ENCODE measurements at places on chromosomes 3 and 15.

- no peak for DNase-seq
These were observed 25.3 kb downstream of the ZNF106 start for GRCh38 chr15:42465520-42466259.

- DNase-seq = no peak
These were observed 17.9 kb upstream of the NMNAT3 start for GRCh38 chr3:139695426-139696313.

DNA sequence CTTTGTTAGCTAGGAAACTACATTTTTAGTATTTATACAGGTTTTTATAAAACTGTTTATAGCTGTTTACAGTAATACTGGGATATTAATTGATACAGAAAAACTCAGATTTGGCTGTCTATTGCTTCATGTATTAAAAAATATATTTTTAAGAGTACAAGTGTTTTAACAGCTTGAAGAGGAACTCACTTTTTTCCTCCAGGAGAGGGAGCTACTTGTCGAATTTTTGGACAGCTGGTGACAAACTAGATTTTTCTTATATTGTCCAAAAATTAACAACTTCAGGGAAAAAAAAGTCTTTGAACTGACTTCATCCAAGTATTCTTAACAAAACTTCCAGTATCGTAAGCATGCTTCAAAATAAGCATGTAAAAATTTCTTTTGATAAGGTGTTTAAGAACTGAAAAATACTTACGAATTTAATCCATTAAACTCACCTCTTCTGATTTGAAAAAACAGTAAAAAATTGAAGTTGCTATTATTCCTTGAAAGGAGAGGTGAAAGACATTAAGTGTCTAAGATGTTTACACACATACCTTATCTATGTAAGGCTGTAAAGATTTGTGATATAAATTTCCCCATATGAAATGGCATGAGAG, 4.0 kb downstream of the DIPK2A start:
- peak; percentile 7 for DNase-seq

DNA sequence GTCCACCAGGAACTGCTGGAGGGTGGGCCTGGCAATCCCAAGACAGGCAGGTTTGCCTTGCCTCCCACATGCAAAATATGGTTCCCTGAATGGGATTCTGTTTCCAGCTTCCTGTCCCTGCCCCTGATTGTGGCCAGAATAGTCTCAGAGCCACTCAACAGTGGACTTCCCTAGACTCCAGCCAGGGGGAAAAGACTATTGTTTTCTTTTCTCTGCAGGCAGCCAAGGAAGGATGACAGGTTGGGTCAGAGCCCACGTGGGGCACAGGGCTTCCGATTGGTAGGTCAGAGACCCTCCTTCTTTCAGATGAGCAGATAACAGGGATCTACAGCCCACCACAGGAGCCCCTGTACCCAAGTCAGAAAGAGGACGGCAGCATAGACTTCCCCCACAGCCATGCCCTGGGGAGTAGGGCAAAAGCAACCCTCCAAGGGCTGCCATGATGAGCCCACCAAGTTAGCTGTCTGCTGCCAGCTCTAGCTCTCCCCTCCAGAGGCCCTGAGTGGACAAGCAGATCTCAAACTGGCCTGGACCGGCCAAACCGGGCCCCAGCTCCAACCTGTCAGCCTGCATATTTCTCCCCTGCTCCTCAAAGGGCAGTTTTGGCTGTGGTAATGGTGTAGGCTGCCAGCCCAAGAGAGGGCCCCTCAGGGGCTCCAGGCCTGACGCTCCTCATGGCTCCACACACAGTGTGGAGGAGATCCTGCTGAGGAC, 6.4 kb downstream of the TLR9 start:
- no peak for DNase-seq

DNA sequence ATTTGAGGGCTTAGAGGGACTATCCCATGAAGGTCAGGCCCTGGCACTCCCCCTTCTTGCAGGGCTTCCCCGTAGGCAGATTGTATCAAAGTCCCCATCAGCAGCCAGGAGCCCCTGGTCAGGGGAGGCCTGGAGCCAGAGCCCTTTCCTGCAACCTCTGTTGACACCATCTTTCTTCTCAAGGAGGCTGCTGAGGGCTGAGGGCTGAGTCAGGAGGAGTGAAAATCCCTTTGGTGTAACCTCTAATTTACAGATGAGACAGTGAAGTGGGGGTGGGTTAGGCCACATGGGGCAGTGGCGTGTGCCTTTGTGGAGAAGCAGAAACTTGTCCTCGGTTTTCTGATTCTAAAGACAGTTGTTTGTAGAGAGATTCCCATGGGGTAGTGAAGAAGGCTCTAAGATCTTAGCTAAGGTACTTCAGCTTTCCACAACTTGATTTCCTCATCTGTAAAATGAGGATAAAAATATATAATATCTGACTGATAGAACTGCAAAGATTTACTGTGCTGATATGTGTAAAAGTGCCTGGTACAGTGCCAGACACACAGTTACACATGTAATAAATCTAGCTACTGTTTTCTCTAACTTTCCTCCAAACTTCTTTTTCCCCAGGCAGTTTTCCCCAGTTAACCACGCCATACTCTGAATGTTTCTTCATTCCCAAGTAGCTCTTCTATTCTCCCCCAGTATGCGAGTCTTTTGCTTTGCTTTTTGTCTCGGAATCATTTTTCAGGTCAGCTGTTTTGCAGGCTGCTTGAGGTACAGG, 249.4 kb upstream of the TPM1 start:
- DNase-seq = no peak

DNA sequence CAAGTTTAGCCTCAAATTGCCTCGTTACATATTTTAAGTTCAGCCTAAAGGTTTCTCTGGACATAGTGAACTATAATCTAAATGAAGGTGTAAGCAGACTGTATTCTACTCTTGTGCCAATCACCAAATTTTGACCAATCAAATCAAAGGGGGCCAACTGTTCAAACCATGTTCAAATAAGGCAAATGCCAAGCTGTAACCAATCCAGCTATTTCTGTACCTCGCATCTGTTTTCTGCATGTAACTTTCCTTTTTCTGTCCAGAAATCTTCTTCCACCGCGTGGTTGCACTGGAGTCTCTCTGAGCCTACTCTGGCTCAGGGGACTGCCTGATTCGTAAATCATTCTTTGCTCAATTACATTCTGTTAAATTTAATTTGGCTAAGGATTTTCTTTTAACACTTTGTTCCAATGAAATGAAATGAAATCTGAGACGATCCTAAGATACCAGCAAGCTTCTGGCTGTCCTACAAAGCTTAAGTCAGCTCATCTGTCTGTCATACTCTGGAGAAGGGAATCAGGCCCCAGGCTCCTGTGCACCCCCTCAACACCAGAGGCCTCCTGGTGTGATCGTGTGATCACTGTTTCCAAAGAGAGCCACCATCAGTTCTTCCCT, 53.2 kb upstream of the ZNF148 start:
- no peak for DNase-seq

GRCh38 chr3:94256888-94257813, 194.3 kb downstream of the NSUN3 start:
- DNase-seq = no peak

DNA sequence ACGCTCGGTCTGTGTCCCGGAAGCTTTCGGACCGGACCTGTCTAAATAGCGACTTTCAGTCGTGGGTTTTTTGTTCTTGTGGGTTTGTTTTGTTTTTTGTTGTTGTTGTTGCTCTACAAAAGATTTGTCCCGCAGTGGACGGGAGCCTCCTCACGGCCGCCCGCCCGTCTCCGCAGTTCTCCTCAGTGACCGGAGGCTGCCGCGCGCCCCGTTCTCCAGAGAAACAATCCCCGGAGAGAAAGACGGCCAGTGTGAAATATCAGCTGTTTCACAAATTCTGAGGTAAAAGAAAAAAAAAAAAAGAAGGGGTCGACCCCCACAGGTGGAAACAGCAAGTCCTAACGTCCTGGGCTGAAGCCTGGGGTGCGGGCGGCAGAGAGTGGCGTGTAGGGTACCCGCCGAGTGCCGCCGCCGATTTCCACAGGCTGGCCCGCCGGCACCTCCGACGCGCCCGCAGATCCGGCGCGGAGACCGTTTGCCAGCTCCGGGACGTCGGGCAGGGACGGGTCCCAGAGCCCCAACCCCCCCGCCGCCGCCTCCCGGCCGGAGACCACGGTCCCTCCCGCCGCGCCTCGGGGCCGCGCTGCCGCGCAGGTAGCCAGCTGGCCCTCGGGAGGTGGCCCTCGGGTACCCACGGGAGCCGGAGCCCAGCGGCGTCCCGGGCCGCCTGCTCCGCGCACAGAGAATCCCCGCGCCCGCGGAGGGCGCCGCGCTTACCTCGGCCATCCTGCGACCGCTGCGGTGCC, 478 bp downstream of the BNC1 start:
- no peak for DNase-seq

DNA sequence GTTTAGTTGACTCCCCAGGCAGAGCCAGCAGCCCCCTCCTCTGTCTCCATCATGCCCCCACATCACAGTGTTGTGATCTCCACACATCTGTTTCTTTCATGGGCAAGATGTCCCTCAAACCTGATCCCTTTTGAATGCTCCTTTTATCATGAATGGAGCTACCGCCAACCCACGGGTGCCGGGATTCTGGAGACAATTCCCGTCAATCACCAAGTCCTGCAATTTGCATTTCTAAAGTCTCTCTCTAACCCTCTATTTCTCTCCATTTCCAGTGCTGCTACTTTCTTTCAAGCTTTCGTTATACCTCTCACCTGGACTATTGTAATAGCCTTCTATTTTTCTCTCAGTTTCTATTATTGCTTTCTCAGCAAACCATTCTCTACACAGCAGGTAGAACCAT, 89.7 kb upstream of the CCNL1 start:
- DNase-seq = no peak

DNA sequence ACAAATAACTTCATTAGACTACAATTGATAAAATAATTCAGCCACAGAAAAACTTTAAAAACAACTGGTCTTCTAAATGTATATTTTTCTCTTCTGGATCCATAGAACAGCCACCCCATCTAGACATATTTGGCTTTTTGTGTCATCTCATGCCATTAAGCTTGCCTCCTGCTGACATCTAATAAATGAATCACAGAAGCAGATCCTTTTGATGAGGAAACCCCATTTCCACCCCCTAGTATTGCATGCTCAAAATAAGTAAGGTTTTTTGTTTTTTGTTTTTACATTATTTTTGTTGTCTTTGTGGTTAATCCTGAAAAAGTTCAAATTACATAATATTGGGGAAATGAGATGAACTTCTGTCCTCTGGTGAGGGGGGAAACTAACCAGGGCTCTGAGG, 94.8 kb downstream of the DUT start:
- DNase-seq = no peak

- DNase-seq = no peak
These were observed 37.7 kb upstream of the TMEM45A start for GRCh38 chr3:100454677-100455076.

- no peak for DNase-seq
These were observed 14.2 kb upstream of the CLEC3B start for GRCh38 chr3:45011756-45012508.

GRCh38 chr3:98563661-98564281, 29.6 kb downstream of the CPOX start:
- DNase-seq = peak; percentile 27

DNA sequence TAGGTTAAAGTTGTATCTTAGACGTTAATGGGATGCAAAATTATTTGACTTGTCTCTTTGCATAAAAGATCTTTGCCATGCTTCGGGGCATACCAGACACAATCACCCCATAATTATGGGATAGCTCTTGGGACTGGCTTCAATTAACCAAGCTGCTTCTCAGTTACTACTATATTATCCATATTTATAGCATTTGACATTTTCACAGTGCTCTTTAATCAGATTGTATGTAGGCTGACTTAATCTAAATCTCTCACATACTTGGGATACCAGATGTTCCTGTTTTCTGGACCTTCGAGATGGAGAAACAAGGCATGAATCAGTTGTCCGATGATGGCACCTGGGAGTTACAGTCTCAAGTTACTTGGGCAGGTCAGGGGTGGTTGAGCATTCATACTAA, 27.2 kb upstream of the ABHD17C start:
- no peak for DNase-seq

DNA sequence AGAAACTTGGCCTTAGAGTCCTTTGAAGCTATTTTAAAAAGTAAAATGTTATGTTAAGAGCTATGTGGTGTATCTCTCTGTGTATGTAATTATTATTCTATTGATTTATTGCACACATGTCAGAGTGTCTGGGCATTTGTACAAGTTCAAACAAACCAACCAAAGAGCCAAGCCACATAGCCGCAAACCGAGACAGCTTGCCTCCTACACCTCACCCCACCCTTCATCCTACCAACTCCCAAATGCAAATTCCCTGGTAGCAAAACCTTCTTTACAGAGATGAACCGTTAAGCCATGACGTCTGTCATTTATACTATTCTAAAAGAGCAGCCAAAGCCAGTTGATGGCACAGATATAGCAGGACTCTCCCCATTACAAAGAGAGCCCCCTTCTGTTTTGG, 332.3 kb downstream of the ERC2 start:
- DNase-seq = no peak

- no peak for DNase-seq
These were observed 220.4 kb upstream of the MDFIC2 start for GRCh38 chr3:70532806-70533205.

DNA sequence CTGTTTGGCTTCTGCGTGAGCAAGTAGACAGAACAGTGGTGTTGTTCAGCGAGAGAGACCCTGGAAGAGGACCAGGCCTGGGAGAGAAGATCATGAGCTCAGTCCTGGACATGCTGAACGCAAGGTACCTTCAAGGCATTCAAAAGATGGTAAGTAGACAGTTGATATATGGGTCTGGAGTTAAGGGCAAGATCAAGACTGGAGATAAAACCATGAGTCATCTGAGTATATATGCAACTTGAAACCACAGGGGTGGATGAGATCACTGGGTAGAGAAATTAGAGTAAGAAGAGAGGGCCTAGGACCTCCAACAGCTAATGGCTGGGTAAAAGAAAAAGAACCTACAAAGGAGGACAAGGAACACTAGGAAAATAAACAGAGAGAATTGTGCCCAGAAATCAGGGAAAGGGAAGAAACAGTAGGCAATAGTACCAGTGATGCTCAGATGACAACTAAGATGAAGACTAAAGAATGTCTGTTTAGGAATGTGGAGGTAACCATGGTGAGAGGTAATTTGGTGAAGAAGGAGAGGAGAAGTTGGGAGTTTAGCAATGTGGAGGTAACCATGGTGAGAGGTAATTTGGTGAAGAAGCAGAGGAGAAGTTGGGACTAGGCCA, 343.2 kb upstream of the ADAMTS9 start:
- no peak for DNase-seq

GRCh38 chr15:51884041-51884440, 54.6 kb downstream of the TMOD3 start:
- no peak for DNase-seq

- DNase-seq = no peak
These were observed 147.0 kb downstream of the NECTIN3 start for GRCh38 chr3:111218615-111219014.

DNA sequence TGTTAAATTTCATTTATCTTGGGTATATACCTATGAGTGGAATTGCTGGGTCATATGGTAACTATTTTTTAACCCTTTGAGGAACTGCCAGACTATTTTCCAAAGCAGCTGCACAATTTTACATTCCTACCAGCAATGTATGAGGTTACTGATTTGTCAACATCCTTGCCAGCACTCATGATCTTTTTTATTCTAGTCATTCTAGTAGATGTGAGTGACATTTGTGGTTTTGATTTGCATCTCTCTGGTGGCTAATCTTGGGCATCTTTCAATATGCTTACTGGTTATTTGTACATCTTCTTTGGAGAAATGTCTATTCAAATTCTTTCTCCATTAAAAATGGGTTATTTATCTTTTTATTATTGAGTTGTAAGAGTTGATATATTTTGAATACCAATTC, 21.3 kb upstream of the LRRC58 start:
- no peak for DNase-seq

GRCh38 chr3:30233913-30234646, 372.3 kb upstream of the TGFBR2 start:
- DNase-seq = no peak

- no peak for DNase-seq
These were observed 2.4 kb downstream of the TUSC2 start for GRCh38 chr3:50325497-50326181.

- DNase-seq = no peak
These were observed 46.7 kb downstream of the NKIRAS1 start for GRCh38 chr3:23869977-23870662.

Data from CD4-positive, alpha-beta T cell treated with Interleukin-6 for 4 hours (primary cell).